GM23338 (cell line): ENCODE measurements at places on chromosomes 11 and 22.
A peak's percentile ranks its signal among the peaks of the same experiment; 100 is the strongest.

DNA sequence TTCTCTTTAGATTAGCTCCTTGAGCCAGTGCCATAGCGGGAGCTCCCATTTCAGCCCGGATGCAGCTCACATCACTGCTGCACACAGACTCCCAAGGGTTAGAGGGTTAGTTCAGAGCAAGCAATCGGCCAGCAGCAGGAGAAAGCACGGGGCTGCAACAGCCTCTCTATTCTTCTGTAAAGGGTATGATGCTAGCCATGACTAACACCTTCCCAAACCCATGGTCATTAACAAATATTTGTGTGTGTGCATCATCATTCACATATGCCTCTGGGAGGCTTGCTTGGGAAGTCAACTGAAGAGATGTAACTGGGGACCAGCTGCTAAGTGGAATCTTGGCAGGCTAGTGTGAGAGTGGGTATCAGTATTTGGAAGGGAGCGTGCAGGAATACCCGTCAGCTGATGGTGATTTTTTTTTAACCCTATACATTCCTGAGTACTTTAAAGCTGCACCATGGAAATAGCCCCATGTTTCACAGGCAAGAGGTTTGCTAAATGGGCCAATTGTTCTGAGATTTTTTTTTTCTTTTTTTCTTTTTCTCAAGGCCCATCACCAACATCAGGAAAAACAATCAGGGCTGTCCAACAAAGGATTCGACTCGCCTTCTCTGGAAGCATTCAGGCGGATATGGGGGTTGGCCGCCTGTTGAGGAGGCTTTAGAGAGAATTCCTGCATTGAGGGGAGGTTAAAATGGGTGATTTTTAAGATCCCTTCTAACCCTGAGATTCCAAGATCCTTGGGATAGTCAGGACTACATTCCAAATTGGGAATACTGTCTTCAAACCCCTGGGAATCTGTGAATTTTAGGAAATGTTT is 33.2 kb upstream of the CCDC89 start:
- DNase-seq = peak; percentile 86

DNA sequence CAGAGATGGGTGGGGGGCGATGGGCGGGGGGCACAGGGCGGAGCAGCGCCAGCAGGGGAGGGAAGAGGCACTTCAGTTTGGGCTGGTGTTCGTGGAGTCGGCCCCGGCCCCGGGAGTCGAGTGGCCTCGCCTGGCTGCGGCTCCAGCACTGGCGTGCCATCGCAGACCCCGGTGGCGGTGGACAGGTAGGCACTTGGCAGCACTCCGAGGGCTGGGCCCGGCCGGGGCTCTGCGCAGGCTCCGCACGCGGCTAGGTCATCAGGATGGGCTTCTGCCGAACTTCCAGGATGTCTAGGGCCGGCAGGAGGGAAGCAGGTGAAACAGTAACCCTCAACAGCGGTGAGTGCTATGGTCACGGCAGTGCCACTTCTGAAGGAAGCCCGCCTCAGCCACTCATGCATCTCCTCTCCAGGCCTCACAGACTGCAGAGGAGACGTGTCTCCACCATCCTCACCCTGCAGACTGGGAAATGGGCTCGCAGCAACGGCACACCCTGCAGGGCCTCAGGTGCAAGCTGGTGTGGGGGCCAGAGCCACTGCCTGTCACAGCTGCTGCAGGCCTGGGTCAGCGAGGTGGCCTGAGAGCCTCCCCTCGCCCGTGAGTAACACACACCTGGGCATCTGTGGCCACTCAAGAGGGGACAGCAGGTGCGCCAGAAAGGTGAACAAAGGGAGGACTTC is 33.3 kb downstream of the NUP50 start:
- DNase-seq = no peak

GRCh38 chr11:12142176-12142575 is 31.8 kb downstream of the MICAL2 start:
- DNase-seq = no peak

DNA sequence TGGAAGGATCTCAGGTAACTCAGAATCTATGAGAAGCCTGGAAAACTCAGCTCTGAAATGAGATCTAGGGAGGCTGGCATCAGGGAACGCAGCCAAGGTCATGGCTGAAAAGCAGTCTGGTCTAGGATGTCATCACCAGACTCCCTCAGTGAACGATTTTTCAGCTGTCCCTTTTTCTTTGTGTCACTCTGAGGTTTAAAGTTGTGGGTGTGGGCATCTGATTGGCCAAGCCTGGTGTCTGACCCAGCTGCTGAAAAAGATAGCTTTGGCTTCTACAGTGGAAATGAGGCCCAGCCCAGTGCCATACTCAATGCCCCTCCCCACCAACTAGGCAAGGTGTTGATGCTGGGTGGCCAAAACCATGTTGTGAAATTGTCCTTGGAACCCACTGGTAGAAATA is 14.5 kb downstream of the RPS3 start:
- DNase-seq = no peak

DNA sequence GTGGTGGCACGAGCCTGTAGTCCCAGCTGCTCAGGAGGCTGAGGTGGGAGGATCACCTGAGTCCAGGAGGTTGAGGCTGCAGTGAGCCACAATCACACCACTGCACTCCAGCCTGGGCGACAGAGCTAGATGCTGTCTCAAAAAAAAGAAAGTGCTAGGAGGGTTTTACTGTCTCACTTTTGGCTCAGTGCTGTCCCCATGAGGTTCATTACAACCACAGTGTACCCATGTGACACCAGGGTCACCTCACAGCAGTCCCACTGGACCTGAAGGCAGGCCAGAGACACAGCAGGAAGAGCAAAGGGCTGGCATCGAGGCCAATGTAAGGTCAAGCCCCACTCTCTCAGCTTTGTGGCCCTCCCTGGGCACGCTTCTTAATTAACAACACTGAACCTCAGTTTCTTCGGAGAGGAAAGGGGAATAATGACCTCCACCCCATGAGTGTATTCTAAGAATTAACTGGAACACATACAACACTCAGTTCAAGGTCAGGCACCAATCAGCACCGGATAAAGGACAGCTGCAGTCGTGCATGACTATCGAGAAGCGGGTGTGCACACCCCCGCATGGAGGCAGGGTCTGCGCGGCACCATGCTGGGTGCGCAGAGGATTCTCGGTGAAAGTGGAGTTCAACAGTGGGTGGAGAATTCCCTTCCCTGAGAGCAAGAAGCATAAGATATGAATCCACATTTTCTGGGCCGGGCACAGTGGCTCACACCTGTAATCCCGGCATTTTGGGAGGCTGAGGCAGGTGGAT is 30.9 kb upstream of the BAIAP2L2 start:
- no peak for DNase-seq

DNA sequence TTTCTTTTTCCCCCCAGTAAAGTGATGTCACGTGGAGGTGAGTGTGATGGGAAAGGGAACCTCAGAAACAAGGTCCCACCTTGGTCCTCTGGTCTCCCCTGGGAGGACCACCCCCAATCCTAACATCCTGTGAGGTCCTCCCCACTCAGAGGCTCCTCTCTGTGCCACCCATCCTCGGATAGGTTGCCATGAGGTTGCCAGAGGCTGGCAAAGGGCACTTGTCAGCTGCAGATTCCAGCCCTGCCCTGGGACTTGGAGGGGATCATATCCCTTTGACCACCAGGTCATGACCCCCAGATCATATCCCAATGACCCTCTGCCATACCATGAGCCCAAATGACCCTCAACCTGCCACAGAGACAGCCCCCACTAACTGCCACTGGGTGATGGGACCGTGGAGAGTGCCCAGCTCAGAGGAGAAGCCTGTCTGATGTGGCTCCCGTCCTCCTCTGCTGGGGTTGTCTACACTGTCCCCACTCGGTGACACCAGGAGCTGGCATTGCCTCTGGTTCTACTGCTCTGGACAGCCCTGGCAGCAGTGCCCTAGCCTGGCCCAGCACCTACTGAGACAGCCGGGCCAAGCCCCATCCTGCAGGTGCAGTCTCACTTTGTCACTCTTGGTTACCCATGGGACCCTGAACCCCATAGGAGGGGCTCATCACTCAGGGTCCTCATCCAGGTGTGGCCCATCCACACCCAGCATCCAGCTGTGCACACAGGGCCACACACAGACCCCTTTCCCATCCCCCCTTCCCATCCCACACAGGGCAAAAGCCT is 90.2 kb upstream of the KCNQ1OT1 start:
- no peak for DNase-seq

DNA sequence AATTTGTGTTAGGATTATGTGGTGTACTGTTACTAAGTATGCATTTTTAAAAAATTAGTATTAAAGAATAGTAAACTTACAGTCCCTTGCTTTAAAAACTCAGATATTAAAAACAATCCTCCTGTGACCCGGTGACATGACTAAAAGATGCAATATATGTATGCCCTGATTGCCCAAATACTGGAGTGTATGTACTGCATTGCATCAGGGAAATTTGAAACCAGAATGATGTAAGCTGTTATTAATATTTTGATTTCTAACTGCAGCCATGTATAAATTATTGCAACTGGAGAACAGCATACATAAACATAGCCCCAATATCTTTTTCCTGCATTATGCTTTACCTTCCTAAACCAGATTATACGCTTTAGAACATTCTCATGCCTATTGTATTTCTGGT is 3.7 kb upstream of the HSPA8 start:
- DNase-seq = no peak

- no peak for DNase-seq
Measured at GRCh38 chr11:124535552-124536232, 7.8 kb downstream of the OR8B12 start.

- DNase-seq = no peak
Measured at GRCh38 chr11:94272738-94273313, 31.6 kb upstream of the IZUMO1R start.

DNA sequence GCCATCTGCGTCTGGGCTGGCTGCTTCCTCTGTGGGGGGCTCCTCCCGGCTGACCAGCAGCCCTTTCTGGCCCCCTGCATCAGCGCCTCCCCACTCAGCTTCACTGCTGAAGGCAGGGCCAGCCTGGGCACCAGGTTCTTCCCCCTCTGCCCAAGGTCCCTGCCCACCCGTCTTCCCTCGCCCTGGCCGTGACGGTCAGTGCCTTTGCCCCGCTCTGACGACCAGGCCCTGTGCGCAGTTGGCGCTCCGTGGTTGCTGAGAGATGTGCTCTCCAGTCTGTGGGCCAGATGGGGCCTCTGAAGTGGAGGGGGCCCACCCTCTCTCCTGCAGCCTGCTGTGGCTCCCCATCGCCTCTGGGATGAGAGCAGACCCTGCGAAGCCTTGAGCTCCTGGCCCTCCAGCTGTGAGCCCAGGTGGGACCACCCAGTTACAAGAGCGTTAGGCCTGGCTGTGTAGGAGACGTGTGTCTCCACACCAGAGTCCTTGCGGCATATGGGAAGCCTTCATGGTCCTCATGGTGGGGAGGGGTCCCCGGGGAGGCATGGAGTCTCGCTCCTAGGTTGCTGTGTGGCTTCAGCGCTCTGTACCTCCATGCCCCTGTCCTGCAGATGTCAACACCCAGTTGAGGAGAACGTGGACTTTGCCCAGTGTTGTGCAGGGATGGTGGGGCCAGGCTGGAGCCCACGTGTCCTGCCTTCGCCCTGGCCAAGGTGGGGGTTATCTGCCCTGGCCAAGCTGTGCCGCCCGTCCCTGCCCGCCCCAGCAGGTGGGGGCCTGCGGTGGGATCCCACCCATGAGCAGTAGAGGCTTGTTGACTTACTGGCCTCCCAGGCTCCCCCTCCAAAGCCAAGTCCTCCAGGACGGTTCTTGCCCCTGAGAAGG is 14.2 kb downstream of the LRP5 start:
- DNase-seq = no peak

DNA sequence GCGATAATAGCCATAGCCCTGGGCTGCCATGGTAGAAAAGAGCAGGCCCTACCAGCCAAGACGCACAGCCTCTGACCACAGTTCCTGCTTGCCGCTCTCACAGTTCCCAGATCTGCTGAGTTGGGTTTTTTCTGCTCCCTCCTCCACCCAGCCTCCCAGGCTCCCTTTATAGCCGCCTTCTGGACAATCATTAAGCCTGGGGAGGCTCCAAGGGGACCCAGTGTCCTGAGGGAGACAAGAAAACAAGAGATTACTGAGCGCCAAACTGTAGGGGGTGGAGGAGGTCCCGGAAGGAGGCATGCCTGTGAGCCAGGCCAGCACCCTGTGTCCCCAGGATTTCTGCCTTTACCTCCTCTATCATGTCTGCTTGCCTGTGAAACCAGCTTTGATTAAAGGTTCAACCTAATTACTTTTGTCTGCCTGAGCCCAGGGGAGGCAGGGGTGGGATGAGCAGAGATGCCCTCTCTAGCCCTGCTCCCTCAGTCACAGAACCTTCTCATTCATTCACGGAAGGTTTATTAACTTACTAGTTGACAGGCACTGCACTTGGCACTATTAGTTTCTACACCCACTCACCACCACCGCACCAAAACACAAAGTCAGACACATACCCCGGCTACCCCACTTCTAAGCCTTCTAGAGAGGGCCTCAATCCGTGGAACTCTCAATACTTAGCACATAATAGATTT is 1.2 kb downstream of the SLC37A4 start:
- no peak for DNase-seq

GRCh38 chr11:45489281-45489905 is 176.0 kb downstream of the CHST1 start:
- peak; percentile 63 for DNase-seq

GRCh38 chr11:116697639-116698038 is 75.1 kb downstream of the BUD13 start:
- no peak for DNase-seq

- DNase-seq = no peak
Measured at GRCh38 chr11:116792144-116792868, 627 bp upstream of the APOA5 start.

- DNase-seq = no peak
Measured at GRCh38 chr11:2129699-2130366, 9.4 kb downstream of the IGF2 start.

GRCh38 chr22:50338042-50338573 is 5.0 kb upstream of the PPP6R2 start:
- DNase-seq = no peak

GRCh38 chr22:20026204-20026908 is 5.4 kb downstream of the TANGO2 start:
- DNase-seq = no peak

DNA sequence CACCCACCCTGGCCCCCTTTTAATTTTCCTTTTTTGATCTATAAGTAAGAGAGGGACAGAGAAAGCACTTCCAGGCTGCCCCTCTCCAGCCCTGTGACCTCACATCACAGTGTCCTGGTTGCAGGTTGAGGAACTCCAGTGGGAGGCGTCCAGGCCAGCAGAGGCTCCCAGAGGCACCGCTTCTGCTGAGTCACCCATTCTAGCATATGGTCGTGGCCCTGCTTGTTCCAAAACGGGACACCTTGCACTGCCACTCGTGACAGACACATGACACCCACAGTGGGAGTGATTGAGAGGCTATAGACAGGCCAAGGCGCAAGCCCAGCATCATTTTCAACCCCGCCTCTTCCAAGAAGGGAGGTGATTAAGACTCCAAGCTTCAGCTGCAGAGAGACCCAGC is 16.0 kb upstream of the TMPRSS4 start:
- no peak for DNase-seq

- no peak for DNase-seq
Measured at GRCh38 chr11:7749456-7749855, 43.2 kb upstream of the OVCH2 start.

- DNase-seq = peak; percentile 25
Measured at GRCh38 chr11:83044958-83045712, 26.6 kb downstream of the RAB30 start.

GRCh38 chr11:119298726-119299125 is 18.2 kb downstream of the MCAM start:
- DNase-seq = no peak
